ENCODE measurements at places on chromosomes 13 and 19. TPM values are rescaled to one million over a fixed set of nuclear protein-coding genes. Genes with fewer than 3 reads are reported as not detected.

GFY gene
- total RNA-seq, result not detected

LSR gene
- 4.6 TPM for total RNA-seq

CEACAM8 gene
- total RNA-seq, result not detected

SBK2 gene
- total RNA-seq, result 205 TPM

PRSS57 gene
- total RNA-seq, result not detected

PLPPR3 gene
- not detected for total RNA-seq

ZNF441 gene
- 5.6 TPM for total RNA-seq

CCNE1 gene
- total RNA-seq, result 5.1 TPM

WBP4 gene
- 16.8 TPM for total RNA-seq

DAND5 gene
- total RNA-seq, result 5.0 TPM

UBL3 gene
- total RNA-seq, result 24.6 TPM

CYP2A6 gene
- not detected for total RNA-seq

CRLF1 gene
- total RNA-seq, result 64.0 TPM

BCL3 gene
- 14.9 TPM for total RNA-seq

VMAC gene
- 2.9 TPM for total RNA-seq

VSTM1 gene
- total RNA-seq, result not detected

TNFRSF19 gene
- total RNA-seq, result 34.6 TPM

RNASEH2B gene
- 52.0 TPM for total RNA-seq

MISP gene
- not detected for total RNA-seq

ATP11A gene
- 92.1 TPM for total RNA-seq

SLITRK6 gene
- 1.3 TPM for total RNA-seq

FARP1 gene
- 24.5 TPM for total RNA-seq

CLC gene
- not detected for total RNA-seq

B3GNT3 gene
- total RNA-seq, result not detected

IGFL4 gene
- total RNA-seq, result not detected

KLF1 gene
- not detected for total RNA-seq

SHISA7 gene
- not detected for total RNA-seq

SMIM24 gene
- total RNA-seq, result not detected

C2CD4C gene
- 0.35 TPM for total RNA-seq

ZNF471 gene
- 5.7 TPM for total RNA-seq

SYMPK gene
- 33.1 TPM for total RNA-seq

RFPL4AL1 gene
- not detected for total RNA-seq

CYSLTR2 gene
- total RNA-seq, result 12.6 TPM

WASF3 gene
- total RNA-seq, result 16.0 TPM

SHC2 gene
- total RNA-seq, result 14.3 TPM

ZNF175 gene
- total RNA-seq, result 9.3 TPM

PRR36 gene
- total RNA-seq, result not detected

SERP2 gene
- total RNA-seq, result 19.4 TPM

CEACAM20 gene
- not detected for total RNA-seq

MCF2L gene
- total RNA-seq, result 18.0 TPM

DCT gene
- 0.46 TPM for total RNA-seq

Data from right cardiac atrium (tissue), 5 donors.